ENCODE measurements at places on chromosomes 11 and 22.
A peak's percentile ranks its signal among the peaks of the same experiment; 100 is the strongest.

DNA sequence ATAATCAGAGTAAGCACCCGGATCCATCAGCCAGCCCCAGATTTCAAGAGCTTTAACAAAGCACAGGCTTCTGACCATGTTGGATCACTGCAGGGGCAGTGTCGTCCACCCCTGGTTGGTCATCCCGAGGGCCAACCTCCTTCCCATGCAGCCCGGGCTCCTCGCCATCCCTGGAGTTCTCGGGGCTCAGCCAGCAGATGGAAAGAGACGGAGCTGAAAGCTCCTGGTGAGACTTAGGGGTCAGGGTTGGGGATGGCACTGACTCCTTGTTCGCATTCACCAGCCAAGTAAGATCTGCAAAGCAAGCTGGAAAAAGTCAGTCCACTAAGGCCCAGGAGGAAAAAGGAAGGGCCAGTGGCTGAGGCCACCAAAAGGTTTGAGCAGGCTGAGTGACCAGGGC, 888.9 kb downstream of the BRD1 start:
- DNase-seq, result no peak

DNA sequence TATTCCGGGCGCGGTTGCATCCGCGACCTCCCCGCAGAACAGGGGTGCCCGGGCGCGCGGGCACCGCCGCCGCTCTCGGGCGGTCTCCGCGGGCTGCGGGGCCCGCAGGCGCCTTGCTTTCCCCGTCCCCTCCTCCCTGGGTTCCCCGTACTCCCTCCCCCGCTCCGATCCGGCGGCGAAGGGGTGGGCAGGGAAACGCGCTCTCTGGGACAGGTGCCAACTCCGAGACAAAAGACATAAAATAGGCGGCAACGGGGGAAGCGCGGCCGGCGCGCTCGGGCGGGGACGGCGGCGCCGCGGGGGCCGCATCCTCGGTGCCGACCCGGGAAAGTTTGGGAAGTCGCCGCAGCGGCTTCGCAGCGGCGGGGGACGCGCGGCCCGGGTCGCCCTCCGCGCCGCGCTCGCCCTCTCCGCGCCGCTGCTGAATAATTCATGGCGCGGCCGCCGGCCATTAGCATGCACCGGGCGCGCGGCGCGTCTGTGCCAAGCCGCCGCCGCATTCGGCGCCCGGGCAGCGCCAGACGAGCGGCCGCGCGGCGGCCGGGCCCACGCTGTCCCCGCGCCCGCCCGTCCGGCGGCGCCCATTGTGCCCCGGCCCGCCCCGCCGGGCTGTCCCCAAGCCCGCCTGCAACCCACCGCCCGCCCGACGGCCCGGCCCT, 78.7 kb upstream of the PPARA start:
- DNase-seq, result peak; percentile 95

DNA sequence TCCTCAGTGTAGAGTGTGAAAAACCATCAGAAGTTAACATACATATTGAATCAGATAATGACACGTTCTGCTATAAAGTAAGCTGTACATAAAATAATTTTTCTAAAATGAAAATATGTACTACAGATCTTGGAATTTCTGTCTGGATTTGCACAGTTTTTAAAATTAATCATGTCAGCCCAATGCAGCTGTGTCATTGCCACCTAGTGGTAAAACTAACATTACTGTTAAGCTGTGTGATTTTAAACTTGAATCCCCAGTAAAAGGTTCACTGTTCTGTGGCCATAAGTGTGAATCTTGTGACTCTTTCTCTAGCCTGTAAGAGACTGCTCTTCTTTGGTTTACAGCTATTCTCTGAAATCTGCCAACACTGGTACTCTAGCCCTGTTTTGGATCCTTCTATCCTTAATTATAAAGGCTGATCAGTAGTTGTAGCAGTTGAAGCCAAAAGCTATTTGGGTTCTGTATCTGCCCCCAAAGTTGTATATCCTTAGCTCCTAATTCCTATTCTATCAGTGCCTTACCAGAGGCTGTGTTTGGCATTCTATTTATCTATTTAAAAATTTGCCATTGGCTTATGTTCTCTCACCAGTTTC, 4.0 kb downstream of the JRKL start:
- DNase-seq, result no peak

GRCh38 chr11:5624489-5625279, at the start of gene TRIM34:
Gene TRIM34 (plus strand): TSS chr11:5625001. CDS start chr11:5632332, 7,331 bp downstream.
- DNase-seq, result no peak

GRCh38 chr22:35656284-35656752, 8.1 kb downstream of the APOL6 start:
- DNase-seq, result no peak

DNA sequence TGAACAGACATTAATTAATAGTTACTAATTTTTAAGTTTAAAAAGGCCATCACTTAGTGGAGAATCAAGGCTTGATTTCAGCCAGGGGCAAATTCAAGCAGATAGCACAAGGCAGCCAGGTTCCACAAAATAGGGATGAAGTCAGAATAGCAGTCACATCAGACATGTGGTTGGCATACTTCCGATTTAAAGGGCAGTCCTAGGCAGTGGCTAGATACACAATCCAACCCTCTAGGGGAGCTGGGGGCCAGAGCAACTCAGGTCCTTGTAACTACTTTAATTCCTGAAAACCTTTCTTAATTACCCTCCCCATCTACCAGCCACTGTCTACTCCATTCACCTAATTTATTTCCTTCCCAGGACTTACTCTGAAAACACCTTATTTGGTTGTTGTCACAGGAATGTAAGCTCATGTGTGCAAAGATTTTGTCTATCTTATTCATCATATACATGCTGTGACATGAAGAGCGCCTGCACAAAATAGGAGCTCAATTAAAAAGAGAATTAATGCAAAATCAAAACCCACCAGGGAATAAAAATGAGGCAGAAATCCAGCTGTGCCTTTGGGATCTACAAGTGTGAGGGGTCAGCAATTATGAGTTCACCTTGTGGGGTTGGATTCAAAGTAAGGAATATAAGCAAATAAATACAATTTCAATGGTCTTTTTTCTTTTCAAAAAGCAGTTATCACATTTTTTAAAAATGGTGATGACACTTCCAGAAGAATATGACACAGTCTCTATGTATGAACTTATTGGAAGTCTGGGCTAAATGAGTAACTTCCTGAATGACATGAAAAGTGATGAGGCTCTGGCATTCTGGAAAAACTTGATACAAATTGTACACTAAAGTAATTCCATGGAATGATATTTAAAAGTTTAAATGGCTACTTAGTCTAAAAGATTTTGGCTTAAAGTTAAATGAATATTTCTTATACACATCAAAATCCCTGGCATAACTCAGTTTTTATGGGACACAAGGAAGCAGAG, 53.8 kb downstream of the COPB1 start:
- no peak for DNase-seq

GRCh38 chr11:3193373-3194015, 25.1 kb downstream of the MRGPRG start:
- DNase-seq, result peak; percentile 34

- no peak for DNase-seq
Observed at GRCh38 chr11:128701086-128701485, 7.2 kb downstream of the FLI1 start.

- peak; percentile 81 for DNase-seq
Observed at GRCh38 chr11:133956650-133957633, at the start of gene IGSF9B. Gene IGSF9B (minus strand): TSS chr11:133956968. CDS start chr11:133956754, 214 bp downstream.

- peak; percentile 42 for DNase-seq
Observed at GRCh38 chr11:69909561-69910518, 90.6 kb upstream of the FGF3 start.

DNA sequence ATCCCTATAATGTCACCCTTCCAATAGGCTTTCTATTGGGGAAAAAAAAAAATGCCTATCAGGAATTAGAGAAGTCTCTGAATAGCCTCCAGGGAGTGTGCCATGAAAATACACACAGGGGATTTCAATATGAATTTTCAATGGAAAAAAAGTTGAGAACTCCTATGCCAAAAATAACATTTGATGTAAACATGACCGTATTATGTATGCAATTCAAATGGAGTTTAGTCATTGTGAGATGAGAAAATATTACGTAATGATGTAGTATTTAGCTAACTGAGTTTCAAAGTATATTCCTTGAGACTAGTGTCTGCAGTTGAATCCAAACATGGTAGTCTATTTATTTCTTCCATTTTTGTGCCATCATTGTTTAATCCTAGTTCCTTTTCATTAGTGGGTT, 182.3 kb downstream of the BLID start:
- no peak for DNase-seq

DNA sequence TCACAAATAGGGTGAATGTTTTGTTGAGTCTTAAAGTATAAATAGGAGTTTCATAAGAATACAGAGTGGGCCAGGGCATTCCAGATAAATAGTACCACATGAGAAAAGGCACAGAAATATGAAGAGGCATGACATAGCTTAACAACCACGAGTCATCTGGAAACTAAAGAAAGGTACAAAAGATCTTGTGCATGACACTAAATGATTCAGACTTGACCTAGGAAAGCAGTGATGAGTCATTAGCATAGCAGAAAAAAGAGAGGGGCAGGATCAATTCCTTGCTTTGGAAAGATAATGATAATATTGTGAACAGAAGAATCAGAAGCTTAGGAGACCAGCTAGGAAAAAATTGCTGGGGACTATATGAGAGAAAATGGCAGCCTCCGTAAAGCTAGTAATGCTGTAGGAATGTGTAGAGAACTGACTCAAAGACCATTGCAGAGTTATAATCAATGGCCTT, 47.6 kb upstream of the FIBIN start:
- no peak for DNase-seq

DNA sequence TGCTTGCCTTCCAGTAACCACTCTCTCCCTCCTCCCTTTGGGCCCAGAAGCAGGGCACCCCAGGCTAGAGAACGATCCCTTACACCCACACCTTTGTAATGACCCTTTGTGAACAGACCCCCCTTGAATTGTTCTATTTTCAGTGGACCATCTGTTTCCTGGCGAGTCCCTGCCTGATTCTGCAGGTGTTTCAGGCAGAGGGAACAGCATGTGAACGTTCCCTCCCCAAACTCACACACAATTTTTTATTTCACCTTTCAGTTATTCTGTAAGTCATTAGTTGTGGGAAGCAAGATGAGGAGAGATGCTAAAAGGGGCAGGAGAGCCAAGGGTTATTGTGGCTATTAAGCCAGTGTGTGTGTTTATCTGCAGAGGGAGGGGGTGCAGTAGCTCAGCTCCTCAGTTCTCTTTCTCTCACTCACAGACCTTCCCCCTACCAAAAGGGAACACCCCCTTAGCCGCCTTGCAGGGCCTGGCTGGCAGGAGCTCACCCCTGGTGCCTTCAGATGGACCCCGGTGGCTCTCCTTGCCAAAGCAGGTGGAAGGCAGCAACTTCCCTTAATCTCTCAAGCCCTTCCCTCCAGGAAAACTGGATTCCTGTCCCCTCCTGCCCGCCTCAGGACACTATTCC, 64.8 kb upstream of the SPON1 start:
- DNase-seq, result no peak

GRCh38 chr22:45009606-45010531, at the start of gene PHF21B:
Gene PHF21B (minus strand): TSS chr22:45010005. CDS start chr22:45009549, 456 bp downstream.
- DNase-seq, result no peak

GRCh38 chr22:35275580-35275979, 18.3 kb downstream of the HMGXB4 start:
- DNase-seq, result no peak

GRCh38 chr11:91078221-91078620, 855.4 kb upstream of the CHORDC1 start:
- no peak for DNase-seq

DNA sequence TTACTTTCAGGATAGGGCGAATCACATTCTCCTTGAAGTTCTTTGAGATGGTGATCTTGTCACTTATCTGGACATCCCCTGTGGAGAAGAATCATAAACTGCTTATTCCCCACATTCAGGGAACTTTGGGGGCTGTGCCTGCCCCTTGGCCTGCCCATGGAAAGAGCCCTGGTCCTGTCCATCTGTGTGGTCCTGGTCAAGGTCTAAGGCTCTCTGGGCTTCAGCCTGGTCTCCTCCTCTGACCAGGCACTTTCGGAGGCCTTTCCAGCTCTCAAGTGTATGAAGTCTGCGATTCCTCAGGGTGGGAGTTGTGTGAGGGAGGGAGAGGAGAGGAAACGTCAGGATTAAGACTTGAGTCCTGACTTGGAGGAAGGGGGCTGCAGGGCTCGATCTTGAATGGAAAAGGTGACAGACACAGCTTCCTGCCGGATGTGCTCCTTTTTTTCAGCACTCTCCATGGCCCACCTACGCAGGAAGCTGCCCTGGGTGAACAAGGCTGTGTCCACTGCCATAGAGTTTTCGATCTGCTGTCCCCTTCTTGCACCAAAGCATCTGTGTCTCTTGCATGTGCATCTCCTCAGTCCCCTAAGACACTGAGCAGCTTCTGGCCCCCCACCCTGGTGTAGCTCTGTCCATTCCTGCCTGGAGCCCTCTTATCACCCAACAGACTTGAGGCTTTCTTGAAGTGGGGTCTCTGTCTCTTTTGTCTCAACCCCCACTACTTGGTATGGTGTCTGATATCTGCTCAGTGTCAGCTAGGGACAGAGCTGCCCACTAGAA, 50.8 kb upstream of the PHOX2A start:
- no peak for DNase-seq

- DNase-seq, result no peak
Observed at GRCh38 chr11:16191212-16191867, 165.0 kb downstream of the SOX6 start.

- DNase-seq, result no peak
Observed at GRCh38 chr22:43308060-43308830, 34.9 kb downstream of the SCUBE1 start.
